Lower leg skin (tissue), 4 donors: ENCODE measurements at places on chromosomes 11 and 22. TPM values are rescaled to one million over a fixed set of nuclear protein-coding genes. Genes with fewer than 3 reads are reported as not detected.
A peak's percentile ranks its signal among the peaks of the same experiment; 100 is the strongest.

- DNase-seq, result no peak
Measured at GRCh38 chr11:86896441-86896841, 58.8 kb downstream of the FZD4 start.

The MRGPRX4 gene
- not detected for total RNA-seq

DNA sequence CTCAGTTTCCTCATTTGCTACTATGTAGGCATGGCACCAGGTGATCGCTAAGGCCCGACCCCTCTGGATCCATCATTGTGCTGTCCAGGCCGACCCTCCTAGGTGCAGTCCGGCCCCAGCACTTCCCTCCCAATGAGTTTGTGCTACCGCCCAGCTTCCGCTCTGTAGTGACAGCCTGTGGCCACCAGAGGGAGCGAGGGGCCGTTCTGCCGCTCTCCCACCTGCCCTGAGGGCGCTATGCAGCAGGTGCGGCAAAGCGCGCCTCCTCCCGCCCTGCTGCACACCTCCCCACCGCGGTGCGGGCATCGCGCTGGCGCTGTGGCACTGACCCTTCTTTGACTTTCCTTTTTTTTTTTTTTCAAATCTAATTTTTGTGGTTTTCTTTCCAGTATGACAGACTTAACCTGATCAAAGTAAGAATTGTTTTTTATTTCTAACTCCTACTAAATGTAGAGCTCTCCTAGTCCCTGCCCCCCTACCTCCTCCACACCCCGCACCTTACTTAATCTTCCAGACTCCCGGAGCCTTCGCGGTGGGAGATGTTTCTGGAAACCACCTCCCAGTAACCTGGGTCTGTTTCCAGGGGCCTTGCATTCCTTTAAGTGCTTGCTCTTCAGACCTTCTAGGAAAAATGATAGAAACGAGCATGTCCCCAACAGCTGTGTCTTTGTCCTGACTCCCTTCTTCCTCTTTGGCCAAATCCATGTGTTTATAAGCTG lies 73.7 kb downstream of the SCN3B start:
- DNase-seq, result peak; percentile 91

- no peak for DNase-seq
Measured at GRCh38 chr11:64776875-64777274, 1.5 kb downstream of the SF1 start.

GRCh38 chr22:48371391-48371790 lies 1456.3 kb downstream of the BRD1 start:
- DNase-seq, result peak; percentile 46
